ENCODE measurements at places on chromosomes 11 and 22.

DNA sequence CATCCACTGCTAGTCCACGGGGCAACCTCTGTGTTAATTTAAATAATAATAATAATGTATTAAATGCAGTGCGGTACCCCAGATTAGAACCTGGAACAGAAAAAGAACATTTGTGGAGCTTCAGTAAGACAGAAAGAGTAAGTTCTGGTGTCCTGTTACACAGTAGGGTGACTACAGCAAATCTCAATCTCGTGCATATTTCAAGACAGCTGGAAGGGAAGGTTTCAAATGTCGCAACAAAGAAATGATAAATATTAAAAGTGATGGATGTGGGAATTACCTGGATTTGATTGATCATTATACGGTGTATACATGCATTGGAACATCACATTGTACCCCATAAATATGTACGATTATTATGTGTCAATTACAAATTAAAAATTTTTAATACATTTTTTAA lies 1.7 kb upstream of the RAC2 start:
- DNase-seq = no peak

- DNase-seq = no peak
These were observed 190.5 kb upstream of the MTMR2 start for GRCh38 chr11:96114178-96115064.

DNA sequence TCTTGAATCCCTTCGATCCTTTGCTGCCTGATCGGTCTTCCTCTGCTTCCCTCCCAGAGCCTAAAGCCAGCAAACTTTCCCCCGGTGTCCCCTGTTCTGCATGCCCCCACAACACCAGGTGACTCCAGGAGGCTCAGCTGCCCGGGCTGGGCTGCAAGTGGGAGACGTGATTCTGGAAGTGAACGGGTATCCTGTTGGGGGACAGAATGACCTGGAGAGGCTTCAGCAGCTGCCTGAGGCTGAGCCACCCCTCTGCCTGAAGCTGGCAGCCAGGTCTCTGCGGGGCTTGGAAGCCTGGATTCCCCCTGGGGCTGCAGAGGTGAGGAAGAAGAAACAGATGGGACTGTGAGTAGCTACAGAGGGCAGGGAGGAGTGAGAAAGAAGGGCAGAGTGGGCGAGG lies 3.6 kb downstream of the NHERF4 start:
- DNase-seq = no peak

- DNase-seq = no peak
These were observed 86.6 kb downstream of the PKNOX2 start for GRCh38 chr11:125251214-125251545.

GRCh38 chr11:5690216-5690615 lies 626 bp downstream of the TRIM22 start:
- no peak for DNase-seq

DNA sequence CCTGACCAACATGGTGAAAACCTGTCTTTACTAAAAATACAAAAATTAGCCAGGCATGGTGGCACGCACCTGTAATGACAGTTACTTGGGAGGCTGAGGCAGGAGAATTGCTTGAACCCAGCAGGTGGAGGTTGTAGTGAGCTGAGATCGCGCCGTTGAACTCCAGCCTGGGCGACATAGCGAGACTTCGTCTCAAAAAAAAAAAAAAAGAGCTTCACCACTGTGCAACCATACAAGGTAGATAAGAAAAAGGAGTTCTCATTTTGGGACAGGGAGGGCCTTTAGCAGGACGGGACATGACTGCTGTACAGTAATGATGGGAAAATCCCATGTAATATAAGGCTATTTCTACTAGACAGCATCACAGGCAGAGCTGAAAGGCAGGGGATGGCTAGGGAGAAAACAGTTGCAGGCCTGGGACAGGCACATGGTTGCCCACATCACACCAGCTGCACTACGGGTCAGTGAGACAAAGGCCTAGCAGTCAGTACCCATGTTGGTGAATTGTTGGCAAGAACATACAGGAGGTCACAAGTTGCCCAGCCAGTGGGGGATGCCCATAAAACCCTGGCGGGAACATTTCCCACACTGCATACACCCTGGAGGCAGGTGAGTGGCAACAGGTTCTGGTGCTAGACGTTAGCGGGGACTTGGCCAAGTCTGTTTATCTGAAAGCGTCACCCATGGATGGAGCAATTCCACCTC lies 5.4 kb downstream of the TANGO2 start:
- DNase-seq = no peak

- DNase-seq = no peak
These were observed 5.5 kb downstream of the SLC35F2 start for GRCh38 chr11:107853070-107853469.

GRCh38 chr11:96905143-96905542 lies 515.3 kb downstream of the JRKL start:
- no peak for DNase-seq

DNA sequence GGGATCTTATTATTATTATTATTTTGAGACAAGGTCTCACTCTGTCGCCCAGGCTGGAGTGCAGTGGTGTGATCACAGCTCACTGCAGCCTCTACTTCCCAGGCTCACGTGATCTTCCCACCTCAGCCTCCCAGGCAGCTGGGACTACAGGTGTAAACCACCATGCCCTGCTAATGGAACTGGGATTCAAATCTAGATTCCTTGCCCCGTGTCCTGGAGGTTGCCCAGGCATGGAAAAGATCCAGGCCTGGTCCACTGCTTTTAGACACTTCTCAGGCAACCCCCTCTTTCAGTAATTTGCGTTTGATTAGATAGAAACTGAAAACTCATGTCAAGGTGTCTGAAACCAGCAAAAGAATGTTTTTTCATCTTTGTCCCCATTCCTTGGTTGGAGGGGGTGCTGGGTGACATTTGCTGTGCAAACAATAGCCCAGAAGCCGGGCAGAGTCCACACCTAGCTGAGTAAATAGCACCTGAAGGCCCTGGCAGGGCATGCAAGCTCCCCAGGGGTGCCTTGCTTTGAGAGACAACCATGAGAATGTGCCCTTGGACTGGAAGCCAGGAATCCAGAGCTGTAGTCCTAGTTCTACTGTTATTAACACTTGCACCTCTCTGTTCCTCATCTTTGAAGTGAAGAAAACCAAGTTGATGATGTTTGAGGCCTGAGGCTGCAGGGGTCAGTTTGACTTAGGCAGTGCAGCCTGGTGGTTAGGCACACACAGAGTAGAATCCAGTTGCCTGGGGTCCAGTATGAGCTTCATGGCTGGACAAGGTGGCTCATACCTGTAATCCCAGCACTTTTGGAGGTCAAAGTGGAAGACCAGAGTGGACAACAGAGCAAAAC lies 19.1 kb upstream of the XBP1 start:
- DNase-seq = no peak

DNA sequence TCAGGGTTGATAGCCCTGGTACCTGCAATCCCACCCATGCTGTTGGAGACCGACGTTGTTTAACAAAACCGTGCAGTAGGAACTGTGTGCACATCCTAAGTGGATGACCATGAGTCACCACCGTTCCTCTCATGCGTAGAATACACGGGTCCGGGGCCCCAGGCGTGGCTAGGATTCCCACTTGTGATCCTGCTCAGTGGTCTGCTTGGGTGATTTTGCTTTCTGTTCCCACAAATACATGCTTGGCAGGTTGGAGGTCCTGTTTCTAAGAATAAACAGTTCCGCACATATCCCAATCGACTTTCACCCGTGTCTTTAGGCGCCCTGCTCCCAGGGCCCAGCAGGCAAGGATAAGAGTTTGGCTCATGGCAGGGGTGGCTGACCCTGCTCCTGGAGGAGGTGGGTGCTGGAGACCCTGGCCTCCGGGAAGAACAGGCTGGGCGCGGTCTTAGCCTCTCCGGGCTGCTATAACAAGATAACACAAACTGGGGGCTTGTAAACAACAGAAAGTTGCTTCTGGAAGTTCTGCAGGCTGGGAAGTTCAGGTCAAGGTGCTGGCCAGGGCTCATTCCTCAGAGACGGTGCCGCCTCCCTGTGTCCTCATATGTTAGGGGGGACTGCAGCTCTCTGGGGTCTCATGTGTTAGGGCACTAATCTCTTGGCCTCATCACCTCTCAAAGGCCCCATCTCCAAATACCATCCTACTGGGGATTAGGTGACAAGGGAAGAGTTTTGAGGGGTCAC lies 1028.3 kb downstream of the BRD1 start:
- DNase-seq = no peak

- DNase-seq = no peak
These were observed 934 bp upstream of the ATL3 start for GRCh38 chr11:63672156-63672463.

DNA sequence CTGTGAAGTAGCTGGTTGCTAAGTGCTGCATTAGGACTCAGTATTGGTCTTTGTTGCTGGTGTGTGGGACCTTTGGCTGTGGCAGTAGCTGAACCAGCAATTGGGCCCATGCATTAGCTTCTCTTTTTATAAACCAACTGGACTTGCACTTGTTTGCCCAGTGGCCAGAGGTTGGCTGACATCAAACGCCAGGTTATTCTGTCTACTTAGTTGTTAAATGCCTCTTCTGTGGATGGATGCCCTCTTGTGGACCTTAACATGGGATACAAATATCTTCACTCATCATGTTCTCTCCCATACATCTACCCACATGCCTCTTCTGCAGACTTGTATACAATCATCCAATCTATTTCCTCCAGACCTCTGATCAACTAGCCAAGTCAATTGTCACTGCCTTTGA lies 26.4 kb upstream of the ARHGAP20 start:
- no peak for DNase-seq

DNA sequence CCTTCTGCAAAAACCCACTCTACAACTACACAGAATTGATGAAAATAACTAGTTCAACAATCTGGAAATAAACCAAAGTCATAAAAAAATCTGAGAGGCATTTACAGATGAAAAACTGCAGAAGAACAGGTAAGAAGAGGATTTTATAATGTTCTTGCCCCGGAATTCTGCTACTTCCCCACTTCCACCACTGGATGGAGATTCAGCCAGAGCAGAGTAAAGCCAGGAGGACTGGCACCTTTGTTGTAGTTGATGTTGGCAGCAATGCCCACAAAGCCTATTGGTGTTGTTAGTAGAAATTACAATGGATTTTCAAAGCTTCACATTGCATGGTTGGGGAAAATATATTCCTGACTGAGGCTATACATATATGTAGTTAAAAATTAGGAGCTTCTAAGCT lies 640.2 kb downstream of the LRRC4C start:
- no peak for DNase-seq

DNA sequence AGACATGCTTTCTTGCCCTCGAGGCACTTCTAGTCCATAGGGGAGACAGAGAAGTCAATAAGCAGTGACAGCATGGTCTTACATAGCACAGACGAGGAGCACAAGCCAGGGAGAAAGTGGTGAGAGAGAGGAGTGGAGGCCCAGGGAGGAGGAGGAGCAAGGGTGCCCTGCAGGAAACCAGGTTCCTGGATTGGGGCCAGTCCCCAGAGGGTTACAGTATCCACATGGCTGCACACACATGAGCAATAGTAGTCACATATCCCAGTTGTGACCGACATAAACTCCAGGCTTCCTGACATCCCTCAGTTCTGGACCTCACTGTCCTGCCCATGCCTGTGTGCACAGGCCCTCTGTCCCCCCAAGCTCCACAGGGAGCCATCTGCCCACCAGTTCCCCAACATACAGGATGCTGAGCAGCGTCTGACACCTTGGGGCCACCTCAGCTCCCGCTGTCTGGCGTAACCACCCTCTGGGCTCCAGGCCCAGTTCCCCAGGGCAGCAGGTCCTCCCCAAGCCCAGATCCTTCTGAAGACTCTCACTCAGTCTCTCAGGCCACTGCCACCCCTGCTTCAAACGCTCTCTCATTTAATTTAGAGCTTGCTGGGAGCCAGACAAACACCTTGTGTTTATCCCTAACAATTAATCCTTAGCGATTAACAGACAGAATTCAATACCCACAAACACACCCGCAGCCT lies 53.7 kb downstream of the DSCAML1 start:
- DNase-seq = no peak

GRCh38 chr11:124143034-124143433 lies 27.8 kb downstream of the VWA5A start:
- DNase-seq = no peak

DNA sequence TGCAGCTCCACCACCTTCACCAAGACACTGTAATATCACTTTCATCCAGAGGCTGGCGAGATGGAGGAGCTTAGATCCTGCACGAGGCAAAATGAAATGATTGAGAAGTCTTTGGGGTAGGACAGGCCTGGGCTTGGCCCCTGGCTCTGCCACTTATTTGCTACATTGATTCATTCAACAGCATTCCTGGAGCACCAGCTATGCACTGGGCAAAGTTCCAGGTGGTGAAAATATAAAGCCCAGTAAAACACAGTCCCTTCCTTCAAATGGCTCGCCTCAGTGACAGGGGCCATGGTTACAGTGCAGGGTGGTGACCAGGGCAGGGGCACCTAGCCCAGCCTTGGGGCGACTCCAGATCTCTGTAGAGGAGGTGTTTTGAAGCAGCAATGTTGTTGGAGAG lies 19.7 kb downstream of the ALX4 start:
- no peak for DNase-seq

GRCh38 chr22:49968831-49969661 lies 8.5 kb downstream of the PIM3 start:
- DNase-seq = peak; percentile 22

DNA sequence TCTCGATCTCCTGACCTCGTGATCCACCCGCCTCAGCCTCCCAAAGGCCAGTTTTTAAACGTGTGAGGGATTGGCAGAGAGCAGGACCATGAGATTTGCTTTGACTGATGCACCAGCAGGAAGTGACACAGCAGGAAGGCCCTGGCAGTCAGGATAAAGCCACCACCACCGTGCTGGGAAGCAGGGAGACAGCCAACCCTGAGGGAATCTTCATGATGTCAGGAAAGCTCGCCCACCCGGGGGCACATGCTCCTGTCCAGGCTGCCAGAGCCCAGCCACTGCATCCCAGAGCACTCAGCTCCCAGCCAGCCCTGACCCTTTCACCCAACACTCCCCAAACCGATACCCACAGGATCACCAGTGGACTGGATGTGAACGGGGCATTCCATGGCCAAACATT lies 6.1 kb downstream of the TUBGCP6 start:
- DNase-seq = no peak

- DNase-seq = no peak
These were observed 70.3 kb downstream of the MAML2 start for GRCh38 chr11:96272529-96273222.

DNA sequence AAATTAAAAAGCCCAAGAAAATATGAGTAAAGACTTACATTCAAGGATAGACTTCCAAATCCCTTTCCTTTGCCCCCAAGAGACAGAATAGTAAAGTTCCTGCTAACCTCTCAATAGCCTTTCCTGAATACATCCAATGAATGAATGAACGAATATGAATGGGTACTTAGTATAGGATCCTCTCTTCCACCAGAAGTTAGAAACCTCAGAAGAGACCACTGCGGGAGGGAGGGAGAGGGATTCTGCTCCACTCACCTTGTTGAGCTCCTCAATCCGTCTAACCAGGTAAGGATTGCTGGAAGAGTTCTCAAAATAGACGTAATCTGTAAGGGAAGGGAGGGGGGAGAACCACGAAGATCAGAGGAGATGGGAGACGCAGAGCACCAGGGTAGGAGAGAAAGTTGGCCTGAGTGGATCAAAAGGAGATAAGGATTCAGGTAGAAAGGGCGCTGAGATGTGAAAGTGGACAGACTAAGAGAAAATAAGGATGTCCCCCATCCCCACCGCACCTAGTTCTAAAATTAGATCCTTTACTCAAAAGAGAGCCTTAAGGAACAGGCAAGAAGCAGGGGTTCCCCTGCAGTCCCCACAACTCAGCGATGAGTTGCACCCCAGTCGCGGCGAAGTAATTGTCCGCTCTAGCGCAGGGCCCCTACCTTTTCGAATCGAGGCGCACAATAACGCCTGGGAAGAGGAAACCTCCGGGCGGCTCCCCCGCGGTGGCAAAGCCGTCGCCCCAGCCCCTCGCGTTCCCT lies 1.1 kb downstream of the MTA2 start:
- no peak for DNase-seq

All from left hindlimb (tissue), 1 donor.